Endothelial cell of umbilical vein (primary cell): ENCODE measurements at places on chromosomes 7 and 10.

DNA sequence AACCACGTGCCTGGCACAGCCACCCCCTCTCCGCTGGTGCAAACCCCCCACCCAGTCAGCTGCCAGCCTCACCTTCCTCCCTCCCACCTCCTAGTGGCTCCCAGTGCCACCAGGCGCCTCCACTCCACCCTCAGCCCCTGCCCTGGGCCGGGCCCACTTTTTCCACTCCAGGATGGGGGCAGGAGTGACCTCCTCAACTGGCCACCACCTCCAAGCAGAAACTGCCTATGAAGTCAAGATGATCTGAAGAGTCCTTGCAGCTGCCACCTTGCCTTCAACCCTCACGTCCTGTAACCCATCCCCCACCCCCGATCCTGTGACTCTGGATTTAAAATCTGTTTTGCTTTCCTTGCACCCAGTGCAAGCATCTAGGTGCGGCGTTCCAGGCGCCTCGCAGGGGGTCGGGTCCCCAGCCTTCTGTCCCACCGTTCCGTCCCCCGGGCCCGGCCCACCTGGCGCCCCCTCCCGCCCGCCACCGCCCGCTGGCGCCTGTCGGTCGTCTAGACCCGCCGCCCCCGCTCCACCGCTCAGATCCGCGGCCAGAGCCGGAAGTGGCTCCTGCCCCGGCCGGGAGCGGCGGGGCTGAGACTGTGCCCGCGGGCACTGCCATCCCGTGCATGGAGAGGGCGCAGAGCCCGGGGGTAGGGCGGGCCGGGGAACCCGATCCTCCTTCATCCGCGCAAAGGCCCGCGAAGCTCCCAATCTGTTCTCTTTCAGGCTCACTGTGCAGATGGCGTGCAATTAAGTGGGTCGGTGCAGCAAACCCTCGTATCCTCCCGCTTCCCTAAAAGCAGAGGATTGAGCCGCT, 51.2 kb upstream of the GTF2I start:
- peak; percentile 24 for DNase-seq

DNA sequence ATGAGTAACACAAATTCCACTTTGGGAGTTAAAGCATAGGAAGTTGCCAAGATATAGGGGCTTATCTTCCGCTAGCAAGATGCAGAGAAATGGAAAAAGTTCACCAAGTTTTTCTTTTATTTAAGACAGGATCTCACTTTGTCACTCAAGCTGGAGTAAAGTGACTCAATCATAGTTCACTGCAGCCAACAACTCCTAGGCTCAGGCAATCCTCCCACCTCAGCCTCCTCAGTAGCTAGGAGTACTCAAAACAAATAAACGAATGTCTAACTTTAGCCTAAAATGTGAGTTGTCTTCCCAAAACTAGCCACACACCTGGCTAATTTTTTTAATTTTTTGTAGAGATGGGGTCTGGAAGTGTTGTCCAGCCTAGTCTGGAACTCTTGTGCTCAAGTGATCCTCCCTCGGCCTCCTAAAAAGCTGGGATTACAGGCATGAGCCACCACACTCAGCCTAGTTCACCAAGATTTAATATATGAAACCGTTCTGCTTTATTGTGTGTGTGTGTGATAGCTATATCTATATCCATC, 9.9 kb downstream of the VIM start:
- peak; percentile 69 for DNase-seq

DNA sequence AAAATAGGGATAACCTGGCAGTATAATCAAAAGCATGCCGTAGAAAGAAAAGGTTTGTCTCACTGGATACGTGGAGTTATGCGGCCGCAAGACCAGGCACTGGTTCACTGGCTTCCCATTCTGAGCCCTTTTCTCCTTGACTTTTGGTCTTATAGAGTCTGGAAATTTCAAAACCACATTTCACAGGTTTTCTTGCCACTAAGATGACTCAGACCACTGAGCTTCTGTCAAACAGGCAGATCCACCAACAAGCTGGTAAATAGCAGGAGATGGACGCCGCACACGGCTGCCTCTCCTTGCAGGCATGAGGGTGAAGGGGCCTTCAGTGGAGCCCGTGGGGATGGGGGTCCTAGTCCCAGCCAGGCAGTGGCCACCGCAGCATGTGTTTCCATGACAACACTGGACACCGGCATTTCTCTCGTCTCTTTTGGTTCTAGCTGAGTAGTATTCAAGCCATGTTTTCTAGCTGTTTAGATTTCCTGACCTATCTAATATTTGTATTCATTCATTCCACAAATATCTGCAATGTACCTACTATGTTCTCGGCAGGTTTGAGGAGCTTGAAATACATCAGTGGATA, 55.5 kb downstream of the KLF6 start:
- no peak for DNase-seq

DNA sequence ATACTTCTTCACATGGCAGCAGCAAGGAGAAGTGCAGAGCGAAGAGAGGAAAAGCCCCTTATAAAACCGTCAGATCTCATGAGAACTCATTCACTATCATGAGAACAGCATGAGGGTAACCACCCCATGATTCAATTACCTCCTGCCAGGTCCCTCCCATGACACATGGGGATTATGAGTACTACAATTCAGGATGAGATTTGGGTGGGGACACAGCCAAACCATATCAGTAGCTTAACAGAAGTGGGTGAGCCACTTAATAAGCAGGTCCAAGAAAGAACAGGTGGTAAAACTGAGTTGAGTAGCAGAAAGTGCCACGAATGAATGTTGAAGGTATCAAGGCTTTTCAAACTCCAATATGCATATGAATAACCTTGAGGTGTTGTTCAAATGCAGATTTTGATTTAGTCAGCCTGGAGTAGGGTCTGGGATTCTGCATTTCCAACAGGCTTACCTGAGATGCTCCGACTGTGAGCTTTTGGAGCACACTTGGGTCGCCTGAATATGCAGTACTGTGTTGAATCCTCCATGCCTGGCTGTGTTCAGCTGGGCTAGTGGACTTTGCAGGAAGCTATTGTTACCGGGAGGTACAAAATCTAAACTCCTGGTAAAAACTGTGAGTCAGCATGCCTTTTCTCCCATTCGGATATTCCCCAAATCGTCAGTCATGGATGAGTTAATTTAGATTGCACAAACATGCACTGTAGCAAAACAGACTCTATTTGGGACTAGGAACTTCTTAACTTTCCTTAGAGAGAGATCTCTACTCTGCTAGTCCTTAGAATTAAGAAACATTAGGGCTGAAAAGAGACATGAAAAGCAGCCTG, 69.0 kb upstream of the PRKCQ start:
- no peak for DNase-seq

- DNase-seq, result no peak
These were observed at the start of gene KNDC1 for GRCh38 chr10:133159950-133160825. Gene KNDC1, plus strand, starts transcription at chr10:133160219. Its CDS starts 249 bp downstream, at chr10:133160468.

- peak; percentile 92 for DNase-seq
These were observed 9.9 kb upstream of the EPHB4 start for GRCh38 chr7:100837099-100837836.

- no peak for DNase-seq
These were observed 34.0 kb downstream of the IMMP2L start for GRCh38 chr7:111528331-111528730.

- DNase-seq, result no peak
These were observed 131.1 kb upstream of the RSU1 start for GRCh38 chr10:16948361-16948760.

DNA sequence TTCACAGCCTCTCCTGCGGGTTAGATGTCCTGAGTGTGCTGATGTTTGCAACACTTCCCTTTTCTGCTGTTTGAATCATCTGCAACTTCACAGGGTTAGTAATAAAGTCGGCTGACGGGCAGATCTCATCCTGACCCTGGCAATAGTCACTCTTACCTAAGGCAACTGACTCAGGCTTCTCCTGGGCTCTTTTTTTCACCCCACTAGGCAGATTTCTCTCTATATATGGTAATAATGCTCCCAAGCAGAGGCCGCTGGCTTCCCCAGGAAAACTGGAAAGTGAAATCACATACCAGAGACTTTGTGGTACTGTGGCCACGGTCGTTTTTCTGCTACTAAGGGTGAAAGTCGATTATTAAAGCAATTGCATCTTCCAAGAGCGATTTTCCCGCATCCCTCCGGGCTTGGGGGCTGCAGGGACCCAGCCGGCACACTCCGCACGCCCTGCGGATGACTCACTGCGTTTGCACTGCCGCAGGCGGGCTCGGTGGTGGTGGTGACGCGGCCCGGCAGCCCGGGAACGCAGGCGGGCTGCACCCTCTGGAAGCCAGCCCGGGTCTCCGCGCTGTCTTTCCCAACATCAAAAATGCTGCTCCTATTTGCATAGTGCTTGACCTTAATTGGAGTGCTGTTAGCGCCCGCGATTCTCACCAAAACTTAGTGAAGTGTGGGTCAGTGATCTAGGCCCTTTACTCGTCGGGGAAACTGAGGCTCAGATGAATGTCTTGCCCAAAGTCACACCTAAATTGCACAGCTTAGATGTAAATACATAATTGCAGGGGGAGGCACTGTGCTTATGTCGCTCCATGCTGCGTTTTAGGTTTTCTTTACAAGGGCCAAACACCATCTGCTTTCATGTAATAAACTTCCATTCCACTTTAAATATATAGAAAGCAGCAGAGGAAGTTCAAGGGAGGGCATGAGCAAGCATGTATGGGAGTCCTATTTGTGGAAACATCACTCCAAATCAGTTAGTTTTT, 47.6 kb upstream of the ITGB1 start:
- peak; percentile 82 for DNase-seq

DNA sequence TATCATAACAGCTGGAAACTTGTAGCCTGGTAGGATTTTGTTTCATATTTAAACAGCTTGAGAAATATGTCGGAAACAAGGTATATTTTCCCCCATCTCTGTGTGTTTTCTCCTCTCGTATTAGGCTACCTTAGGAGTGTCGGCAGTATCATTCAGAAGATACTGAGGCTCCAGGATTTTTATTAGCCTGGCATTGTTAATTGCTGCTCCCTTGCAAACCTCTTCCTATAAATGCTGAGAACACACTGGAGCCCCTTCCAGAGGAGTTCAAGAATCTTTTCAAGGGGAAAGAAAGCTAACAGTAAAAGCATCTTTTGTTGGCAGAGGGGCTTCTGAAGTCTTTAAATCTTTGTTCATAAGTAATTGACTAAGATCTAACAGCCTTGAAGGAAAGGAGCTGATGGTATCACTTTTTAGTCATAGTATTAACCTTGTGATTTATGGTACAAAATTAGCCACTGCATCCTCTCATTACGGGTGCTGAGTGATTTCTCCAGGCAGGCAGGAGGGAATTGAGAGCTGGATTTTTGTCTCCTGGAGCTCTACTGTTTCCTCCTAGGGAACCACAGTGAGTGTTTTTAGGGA, 998.7 kb downstream of the LRMDA start:
- DNase-seq, result peak; percentile 4

GRCh38 chr7:56097700-56098099, 4.9 kb upstream of the PHKG1 start:
- peak; percentile 15 for DNase-seq

DNA sequence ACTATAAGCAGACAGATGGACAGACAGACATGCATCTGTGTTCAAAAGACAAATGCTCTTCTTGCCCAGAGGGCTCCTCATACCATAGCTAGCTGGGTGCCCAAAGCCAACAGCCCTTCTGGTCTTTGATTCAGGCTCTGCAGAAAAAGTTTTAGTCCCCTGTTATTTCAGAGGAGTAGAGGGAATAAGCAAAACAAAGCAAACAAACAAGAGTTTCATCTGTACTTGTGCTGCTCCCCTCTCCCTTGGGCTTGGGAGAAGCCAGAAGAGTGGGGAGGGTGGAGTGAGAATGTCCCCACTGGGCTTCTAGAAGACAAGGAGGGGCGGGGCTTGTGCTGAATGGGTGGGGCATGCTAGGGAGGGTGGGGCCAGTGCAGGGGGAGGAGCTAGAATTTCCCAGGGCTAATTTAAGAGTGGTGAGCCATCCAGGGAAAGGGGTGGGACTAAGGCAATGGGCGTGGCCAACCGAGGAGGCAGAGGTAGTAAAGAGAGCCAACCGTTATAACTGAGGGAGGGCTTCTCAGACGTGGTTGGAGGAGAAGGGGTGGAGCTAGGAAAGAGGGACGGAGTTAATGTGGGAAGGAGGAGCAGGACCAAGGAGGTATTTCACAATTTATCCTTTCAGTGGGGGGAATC, 101.2 kb upstream of the MGMT start:
- DNase-seq, result no peak

- no peak for DNase-seq
These were observed 293.9 kb downstream of the C7orf25 start for GRCh38 chr7:42617806-42618457.

- DNase-seq, result peak; percentile 30
These were observed 5.6 kb upstream of the MEST start for GRCh38 chr7:130486114-130486953.

GRCh38 chr10:51144161-51144781, 70.0 kb downstream of the PRKG1 start:
- no peak for DNase-seq

DNA sequence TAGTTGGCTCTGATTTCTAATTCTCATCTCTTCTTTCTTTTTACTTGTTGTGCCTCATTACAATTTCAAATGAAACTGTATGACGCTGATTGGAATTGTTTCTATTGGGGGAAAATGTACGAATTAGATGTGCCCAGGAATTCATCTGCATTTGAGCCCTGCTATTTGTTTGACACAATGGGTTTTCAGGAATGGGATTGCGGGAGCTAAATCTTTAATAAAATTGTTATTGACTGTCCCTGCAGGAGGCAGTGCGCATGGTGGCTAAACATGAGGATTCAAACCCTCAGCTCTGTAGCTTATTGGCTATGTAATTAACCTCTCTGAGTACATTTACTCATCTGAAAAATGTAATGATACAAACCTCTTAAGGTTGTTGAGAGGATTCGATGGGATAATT, 181.6 kb downstream of the NXPH1 start:
- no peak for DNase-seq

GRCh38 chr7:19102884-19103283, 14.6 kb downstream of the TWIST1 start:
- DNase-seq, result no peak

DNA sequence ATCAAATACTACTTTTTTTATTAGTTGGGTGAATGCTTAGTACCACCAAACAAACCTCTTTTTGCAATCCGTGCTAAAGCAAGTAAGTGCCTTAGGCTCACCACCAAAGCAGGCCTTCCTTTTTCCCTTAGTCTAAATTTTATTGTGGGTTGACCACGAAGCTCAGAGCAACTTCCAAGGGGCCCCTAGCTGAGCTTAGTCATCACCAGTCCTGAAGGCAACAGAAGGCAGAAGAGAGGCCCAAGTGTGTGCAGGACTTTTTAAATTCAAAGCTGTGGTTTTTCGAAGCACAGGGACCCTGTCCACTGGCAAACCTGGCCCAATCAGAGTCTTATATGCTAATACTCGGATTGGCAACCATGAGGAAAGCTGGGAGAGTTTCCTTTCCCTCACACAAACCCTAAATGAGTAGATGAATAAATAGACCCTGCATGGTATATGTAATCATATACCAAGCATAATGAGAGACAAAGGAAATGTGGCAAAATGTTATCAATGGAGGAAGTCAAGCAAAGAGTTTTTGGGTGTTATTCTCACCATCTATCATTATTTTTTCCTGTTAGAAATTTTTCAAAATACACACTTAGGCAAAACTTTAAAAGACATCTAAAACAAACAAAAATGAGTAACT, 453.2 kb upstream of the GALNT17 start:
- DNase-seq, result no peak

GRCh38 chr7:131619336-131620305, 63.2 kb upstream of the PODXL start:
- peak; percentile 42 for DNase-seq

GRCh38 chr7:89023206-89023605, 227.7 kb upstream of the TEX47 start:
- no peak for DNase-seq

GRCh38 chr7:4886671-4887070, 3.2 kb upstream of the RADIL start:
- no peak for DNase-seq
